ENCODE measurements at places on chromosomes 4 and X. TPM values are rescaled to one million over a fixed set of nuclear protein-coding genes. Genes with fewer than 3 reads are reported as not detected.

DNA sequence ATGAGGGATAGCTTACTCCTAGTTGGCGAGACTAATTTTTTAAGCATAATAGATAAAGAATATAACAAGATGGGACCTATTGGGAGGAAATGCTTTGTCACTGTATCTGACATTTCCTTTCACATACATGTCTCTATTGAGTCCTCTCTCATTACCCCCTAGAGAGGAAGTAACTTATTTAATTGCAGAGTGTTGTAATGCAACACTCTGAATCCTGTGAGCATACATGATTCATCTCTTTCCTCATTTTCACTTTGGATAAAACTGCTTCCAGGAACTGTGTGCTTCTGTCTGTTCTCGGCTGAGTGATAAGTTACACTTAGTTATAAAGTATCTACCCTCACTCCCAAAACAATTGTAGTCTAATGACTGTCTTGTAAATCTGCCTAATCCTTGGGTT, 266.1 kb upstream of the ANXA10 start:
- no peak for DNase-seq

DNA sequence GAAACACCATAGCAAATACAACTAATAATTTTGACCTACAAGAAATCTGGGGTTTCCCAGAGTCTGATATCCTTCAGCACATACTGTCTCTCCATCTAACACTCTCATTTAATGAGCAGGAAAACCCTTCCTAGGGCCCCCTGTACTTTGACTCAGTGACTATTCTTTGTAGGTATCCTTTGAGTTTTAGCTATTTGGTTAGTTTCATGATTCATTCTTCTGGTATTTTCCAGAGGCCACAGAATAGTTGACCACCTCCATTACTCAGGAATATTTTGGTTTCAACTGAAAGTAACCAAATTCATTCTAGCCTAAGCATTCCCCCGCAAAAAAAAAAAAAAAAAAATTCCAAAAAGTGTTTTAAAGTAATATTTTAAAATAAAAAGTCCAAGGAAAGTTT, 140.0 kb downstream of the IDS start:
- DNase-seq, result no peak

DNA sequence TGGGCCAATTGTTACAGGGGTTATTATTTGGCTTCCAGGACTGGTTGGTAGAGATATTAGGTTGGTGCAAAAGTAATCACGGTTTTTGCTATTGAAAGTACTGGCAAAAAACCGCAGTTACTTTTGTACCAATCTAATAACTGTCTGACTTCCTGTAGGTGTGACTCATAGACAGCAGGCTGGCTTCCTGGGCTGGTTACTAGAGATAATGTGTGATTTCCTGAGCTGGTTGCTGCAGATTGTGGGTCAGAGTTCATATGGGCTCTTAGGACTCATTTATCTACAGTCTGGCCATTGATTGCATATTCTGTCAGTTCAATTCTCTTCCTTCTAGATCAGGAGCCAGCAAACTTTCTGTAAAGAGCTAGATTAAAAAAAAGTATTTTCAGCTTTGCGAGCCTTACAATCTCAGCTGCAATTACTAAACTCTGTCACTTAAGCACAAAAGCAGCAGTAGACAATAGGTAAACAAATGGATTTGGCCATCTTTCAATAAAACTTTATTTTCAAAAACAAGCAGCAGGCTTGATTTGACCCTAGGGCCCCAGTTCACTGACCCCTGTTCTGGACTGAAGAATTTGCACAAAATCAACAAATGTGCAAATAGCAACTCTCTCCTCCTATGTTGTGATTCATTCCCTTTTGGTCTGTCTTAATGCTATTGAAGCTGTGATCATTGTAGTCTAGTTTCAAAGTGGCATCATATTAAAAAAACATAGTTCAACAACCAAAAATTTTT, 50.8 kb upstream of the BOD1L1 start:
- DNase-seq, result no peak

GRCh38 chr4:149885896-149886295, 70.3 kb upstream of the IQCM start:
- no peak for DNase-seq

GRCh38 chr4:182448281-182449151, 205.3 kb downstream of the TENM3 start:
- peak; percentile 96 for DNase-seq

DNA sequence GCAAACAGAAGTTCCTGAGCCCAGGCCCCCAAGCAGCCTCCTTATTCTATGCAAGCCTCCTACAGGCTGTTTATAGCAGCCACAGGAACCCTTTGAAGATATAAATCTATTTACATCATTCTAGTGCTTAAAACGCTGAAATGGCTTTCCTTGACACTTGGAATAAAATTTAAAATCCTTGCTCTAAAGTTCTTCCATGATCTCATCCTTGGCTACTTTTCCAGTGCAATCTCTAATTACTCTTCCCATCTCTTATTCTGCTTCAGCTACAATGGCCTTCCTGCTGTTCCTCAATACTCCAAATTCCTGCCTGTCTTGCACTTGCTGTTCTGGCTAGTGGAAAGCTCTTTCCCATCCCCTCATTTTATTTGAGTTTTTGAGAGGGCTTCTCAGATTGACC, 634.2 kb upstream of the NR3C2 start:
- no peak for DNase-seq

DNA sequence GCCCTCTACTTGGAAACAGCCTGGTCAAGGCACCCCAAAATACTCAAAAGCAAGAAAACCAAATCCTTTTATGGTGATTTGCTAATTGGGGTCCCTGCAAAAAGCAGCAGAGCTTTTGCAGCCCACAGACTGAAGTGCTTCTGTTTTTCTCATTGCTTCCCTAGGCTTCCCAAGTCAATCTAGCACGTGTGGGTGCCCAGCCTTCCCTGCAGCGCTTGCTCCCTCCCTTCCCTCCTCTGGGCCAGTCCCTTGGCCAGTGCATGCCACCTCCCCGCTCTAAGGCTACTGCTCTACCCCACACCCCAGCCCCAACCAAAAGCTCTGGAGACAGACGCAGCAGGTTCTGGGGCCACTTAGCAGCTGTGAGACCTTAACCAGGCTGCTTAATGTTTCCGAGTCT, 53.6 kb downstream of the ANAPC4 start:
- no peak for DNase-seq

- no peak for DNase-seq
Observed at GRCh38 chr4:47349326-47349725, 114.2 kb downstream of the COMMD8 start.

- DNase-seq, result no peak
Observed at GRCh38 chr4:5164221-5164912, 113.1 kb downstream of the STK32B start.

GRCh38 chrX:7068939-7069367, 78.6 kb upstream of the STS start:
- DNase-seq, result no peak

GRCh38 chrX:19750028-19750782, 137.2 kb downstream of the SH3KBP1 start:
- no peak for DNase-seq

KANTR gene
- 3.7 TPM for total RNA-seq

NPY5R gene
- total RNA-seq, result not detected

TMEM47 gene
- 17.3 TPM for total RNA-seq

TMPRSS11A gene
- total RNA-seq, result not detected

GAGE12H gene
- not detected for total RNA-seq

TMPRSS11D gene
- not detected for total RNA-seq

XAGE5 gene
- total RNA-seq, result not detected

ASB12 gene
- total RNA-seq, result 36.3 TPM

PNMA3 gene
- 0.10 TPM for total RNA-seq

ENPEP gene
- 2.0 TPM for total RNA-seq

Measured in psoas muscle (tissue), 8 donors.